ENCODE measurements at places on chromosomes 1 and 21.

- no peak for DNase-seq
These were observed 91.6 kb downstream of the GALNT2 start for GRCh38 chr1:230158415-230159291.

GRCh38 chr1:214857716-214858115 lies 224.8 kb upstream of the KCNK2 start:
- no peak for DNase-seq

DNA sequence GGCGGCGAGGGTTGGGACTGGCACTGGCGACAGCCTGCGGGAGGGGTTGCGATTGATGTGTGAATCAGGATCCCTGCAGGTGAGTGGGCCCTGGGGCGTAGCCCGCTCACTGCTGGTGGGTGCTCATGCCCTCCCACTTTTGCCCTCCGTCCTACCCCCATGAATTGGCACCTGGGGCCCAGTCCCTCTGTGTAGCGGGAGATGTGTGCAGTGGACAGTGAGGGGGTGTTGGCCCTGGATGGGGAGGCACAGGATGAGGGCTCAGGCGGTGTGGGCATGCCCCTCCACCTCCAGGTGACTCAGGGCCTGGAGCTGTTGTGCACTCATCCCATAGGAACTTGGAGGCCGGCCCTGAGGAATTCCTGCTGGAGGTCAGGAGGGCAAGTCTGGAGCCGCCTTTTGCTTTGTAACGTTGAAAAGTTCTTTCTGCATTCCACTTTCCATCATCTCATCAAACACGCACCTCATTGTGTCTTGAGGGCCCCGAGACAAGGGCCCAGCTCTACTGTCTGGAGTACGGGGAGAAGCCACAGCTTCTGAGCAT lies 3.0 kb downstream of the PEAR1 start:
- peak; percentile 79 for DNase-seq

DNA sequence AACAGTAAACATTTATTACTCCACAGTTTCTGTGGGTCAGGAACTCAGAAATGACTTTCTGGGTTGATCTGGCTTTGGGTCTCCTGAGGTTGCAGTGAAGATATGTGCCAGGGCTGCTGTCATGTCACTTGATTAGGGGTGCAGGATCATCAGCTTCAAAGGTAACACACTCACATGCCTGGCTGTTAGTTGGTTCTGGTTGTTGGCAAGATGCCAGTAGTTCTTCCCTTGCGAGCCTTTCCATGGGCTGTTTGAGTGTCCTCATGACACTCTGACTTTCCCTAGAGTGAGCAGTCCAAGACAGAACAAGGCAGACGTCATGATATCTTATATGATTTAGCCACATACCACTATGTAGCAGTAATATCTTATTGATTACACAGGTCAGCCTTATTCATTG lies 1.8 kb downstream of the SWT1 start:
- no peak for DNase-seq

GRCh38 chr1:215772151-215772550 lies 205.0 kb downstream of the KCTD3 start:
- no peak for DNase-seq
